Effector memory CD8-positive, alpha-beta T cell (primary cell): ENCODE measurements at places on chromosomes 11 and 22.

DNA sequence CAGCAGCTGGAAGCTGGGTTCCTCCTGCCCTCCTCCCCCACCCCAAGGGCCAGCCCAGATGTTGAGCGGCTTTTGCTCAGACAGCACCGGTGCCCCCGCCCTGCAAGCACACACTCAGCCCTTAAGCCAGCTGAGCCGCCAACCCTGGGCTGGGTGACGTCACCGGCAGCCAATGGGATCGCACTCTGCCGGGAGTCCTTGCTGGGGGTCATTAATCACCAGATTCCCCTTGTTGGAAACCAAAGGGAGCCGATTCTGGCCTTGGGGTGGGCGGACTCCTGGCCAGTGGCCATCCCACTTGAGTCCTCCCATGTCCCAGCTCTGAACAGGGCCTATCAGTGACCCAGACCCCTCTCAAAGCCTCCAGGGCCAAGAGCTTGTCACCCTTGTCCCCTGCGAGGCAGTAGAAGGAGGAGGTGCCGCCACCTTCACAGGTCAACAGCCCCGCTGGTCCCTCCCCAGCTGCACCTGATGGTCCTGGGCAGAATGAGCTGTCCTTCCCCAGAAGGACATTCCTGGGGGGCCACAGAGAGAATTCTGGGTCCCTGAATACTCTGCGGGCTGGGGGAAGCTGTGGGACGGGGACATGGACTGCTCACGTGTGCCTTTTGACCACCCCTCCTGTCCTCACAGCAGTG, 7.4 kb downstream of the DUSP8 start:
- DNase-seq: no peak

DNA sequence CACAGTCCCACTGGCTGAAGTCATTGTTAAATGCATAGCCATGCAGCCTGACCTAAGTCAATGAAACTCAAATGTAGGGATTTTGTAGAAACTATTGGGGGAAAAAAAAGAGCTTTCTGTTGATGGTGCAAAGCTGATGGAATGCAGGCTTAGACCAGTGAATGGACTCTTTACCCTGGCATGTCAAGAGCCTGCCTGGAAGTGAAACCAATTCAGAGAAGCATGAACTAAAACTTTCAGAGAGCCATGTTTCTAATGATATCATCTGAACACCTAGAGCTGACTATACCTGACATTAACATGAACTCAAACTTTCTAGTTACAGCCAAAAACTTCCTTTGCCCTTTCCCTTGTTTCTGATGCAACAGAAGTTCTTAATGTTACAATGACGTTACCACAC, 89.0 kb downstream of the APIP start:
- no peak for DNase-seq

DNA sequence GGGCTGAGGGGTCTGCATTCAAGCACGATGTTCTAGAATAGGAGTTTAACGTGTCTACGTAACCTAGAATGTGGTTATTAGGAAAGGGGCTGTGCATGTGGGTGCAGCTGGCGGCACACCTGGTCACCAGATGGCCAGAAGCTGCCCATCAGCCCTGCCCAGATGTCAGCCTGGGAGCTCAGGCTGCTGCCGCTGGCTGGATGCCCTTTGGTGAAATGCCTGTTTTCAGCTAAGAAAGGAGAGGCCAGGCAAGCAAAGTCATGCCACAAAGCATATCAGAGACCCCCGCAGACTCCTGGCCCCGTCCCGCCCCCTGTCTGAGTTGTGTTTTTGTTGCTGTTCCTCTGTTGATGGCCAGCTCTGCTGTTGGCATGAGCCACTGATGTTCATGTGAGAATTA, 11.3 kb upstream of the ADORA2A start:
- no peak for DNase-seq

DNA sequence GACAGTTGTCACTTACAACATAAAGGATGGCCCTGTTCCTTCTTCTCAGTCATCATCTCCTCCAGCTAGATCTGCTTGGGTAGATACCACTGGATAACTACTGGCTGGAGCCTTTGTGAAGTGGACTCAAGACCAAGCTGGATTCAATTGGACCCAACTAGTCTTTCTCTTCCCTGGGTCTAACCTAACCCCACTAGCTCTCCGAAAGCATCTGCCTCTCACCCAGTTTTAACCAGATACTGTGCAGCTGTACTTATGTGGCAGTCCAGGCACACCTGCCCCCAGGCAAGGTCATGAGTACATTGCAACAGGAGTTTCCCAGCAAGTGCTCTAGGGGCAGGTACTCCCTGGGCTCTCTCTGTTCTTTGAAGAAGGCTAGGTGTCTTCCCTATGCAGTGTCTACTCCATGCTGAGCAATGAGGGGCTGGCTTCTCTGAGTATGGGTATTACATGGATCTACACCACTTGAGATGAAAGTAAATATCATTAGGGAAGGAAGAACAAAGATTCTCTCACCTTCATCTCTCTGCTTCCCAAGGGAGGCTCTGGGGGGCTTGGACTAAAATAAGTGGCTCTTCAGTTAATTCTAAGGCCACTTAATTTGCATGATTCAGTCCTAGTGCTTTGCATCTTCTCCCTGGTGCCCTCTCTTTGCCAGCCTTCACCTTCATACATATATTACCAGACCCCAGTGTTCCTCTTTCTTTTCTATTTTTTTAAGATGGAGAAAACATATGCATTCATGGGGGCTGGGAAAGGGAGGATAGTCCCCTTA, 236.1 kb downstream of the NXPE2 start:
- DNase-seq: no peak

GRCh38 chr11:2724653-2725367, 25.0 kb upstream of the KCNQ1OT1 start:
- no peak for DNase-seq

DNA sequence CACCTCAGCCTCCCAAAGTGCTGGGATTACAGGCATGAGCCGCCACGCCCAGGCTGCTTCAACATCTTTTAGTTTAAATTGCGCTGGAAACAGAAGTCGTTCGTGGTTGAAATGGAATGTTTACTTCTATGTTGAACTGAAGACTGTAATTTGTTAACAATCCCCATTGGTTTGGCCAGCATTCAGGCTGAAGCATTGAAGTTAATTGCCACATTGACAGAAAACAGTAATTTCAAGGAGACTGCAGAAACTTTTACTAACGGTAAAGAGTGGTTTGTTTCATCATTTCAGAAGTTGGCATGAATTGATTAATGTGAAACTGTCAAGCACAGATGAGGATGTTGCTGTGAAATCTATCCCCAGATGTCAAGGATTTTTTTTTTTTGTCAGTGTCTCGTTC, 14.2 kb downstream of the AP5B1 start:
- DNase-seq: no peak

DNA sequence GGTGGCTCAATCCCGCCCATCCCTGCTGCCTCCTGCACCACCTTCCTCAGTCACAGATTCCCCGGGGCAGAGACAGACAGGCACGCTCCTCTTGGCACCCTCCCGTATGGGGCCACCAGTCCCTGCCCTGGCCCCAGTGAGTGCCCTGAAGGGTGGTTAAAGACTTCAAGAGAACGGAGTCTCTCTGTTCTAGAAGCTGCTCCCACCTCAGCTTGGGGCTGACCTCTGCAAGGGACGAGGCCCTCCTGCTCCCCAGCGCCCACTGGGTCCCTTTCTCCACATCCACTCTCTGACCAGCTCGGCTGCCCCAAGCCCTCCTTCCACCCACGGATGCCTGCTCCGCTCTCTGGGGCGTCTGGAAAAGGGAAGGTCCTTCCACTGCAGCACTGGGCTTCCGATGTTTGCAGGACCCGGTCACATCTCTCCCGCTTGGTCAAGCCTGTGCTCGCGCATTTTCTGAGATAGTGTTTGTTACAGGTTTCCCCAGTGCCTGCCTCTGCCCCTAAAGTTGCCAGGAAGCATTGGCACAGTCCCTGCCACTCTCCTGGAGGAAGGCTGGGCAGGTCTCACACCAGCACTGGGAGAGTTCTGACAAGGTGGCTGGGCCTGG, 1487.9 kb downstream of the TBC1D22A start:
- DNase-seq: no peak

- no peak for DNase-seq
Measured at GRCh38 chr11:73747762-73748161, 13.1 kb downstream of the RAB6A start.

DNA sequence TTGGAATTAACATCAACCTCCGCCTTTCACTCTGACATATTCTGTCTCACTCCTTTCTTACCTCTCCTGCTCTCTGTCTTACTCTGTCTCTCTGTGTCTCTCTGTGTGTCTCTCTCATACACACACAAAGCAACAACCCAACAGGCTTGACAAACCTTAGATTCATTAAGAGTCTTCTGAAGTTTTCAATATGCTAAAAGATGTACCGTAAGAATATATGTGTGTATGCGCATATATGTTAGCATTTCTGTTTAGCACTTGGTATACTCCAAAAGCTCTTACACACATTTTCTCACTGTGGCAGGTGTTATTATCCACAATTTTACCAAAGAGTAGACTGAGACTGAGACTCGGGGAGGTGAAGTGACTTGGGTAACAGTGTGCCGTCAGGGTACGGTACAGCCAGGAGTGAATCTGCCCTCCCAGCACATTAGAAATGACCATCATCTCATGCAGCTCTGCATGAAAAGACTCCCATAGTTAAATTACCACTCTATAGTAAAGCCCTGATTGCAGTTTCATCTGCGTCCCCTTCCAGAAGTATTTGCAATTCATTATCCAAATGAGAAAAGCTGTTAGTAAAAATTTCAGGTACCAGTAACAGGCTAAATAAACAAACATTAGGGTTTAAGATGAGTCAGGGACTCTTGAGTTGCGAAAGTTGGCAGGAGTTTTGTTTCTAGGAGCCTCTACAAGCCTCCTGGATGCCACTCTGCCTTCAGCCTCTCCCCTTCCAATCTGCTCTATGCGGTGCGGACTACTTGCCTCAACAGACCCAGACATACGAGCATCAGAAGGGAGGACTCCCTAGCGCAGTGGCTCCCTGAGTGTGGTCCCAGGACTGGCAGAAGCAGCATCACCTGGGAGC, 195.2 kb upstream of the TMEM45B start:
- DNase-seq: no peak

- DNase-seq: no peak
Measured at GRCh38 chr22:29083933-29084591, 11.2 kb downstream of the KREMEN1 start.
